ENCODE measurements at places on chromosomes 12 and 14.
A peak's percentile ranks its signal among the peaks of the same experiment; 100 is the strongest.

DNA sequence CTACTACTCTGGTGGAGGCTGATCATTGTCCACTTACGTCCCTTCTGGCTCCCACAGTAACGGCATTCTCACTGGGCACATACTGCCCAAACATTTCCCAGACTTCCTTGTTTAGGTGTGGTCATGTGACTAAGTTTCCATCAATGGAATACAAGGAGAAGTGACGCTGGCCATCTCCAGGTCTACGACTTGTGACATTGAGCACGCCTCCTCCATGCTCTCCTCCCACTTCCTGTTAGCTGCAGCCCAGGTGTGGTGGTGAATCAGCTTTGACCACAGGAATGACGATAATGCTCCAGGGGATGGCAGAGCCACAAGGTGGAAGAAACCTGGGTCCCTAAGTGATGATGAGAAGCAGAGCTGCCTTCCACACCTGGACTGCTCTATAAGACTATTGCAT is 6.0 kb upstream of the SLC24A4 start:
- no peak for DNase-seq

- no peak for DNase-seq
These were observed 103.3 kb upstream of the BTG1 start for GRCh38 chr12:92248977-92249376.

DNA sequence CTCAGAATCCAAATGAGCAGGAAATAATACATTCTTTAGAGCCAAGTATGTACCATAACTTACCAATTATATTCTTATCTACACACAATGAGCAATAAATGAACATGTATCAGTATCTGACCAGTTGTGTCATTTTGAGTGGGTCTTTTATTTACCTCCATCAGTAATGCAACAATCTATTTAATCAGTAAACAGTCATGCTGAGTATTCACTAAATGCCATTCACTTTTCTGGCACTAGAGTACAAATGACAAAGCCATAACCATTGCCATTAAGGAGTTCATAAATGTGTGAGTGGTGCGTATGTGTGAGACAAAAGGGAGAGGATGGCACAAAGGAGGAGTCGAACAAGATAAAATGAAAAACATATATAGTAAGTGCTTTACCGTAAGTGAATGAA is 1.5 kb upstream of the STRAP start:
- DNase-seq, result no peak

GRCh38 chr12:132194556-132194955 is 50.3 kb downstream of the NOC4L start:
- no peak for DNase-seq

DNA sequence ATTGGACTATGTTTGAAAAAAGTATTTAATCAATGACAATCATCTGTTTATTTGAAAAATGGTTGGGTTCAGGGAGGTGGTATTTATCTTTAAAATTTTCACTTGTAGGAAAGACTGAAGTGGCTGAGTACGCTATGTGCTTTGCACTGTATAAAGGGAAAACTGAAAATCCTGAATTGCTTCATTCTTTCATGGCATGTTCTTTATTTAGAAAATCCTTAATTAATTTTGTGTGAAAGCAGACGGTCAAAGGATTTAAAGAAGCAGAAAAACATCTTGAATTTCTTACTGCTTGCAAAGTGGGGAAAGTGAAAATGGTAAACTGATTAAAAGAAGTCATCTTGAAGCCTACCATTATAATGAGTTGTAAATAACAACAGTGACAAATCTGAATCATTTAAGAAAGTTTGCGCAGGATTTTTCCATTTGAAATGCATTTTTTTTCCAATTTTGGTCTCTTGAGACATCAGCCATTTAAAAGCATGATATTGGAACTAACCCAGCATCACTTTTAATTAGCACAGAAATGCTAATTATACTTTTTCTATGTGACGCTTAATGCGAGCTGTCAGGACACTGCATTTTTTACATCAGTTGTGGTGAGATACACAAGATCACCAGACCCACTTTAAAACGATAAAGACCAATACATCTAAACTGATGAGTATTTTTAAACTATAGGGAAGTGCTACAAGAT is 169.0 kb downstream of the NEDD1 start:
- DNase-seq, result no peak

DNA sequence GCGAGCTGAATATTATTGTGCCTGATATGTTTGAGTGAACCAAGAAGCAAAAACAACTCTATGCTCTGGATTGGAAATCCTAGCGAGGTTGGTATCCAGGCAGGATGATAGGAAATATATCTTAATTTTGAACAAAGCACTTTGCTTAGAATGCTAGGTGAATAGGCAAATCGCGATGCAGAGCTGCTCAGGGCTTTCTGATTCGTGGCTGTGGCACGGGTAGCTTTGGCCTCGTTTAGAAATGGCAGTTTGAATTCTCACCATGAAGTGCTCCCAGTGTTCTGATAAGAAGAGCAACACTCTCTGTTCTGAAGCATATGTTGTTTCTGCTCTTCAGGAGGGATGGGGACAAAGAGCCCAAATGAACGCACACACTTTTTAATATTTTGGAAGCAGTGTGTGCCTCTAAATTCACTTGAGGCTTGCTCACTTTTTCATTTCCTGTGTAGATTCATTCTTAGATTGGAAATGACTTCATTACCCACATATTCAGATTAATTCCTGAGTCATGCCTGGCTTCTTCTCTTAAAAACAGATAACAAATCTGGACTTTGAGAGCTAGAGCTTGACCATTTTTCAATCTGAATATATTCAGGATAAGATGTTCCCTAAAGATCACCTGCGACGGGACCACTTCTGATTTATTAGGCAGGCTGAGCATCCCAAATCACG is 200.9 kb downstream of the RPAP3 start:
- no peak for DNase-seq

- DNase-seq, result no peak
These were observed 199.6 kb upstream of the OTX2 start for GRCh38 chr14:57009585-57010515.

- DNase-seq, result no peak
These were observed 23.2 kb upstream of the ASPG start for GRCh38 chr14:104062281-104062680.

DNA sequence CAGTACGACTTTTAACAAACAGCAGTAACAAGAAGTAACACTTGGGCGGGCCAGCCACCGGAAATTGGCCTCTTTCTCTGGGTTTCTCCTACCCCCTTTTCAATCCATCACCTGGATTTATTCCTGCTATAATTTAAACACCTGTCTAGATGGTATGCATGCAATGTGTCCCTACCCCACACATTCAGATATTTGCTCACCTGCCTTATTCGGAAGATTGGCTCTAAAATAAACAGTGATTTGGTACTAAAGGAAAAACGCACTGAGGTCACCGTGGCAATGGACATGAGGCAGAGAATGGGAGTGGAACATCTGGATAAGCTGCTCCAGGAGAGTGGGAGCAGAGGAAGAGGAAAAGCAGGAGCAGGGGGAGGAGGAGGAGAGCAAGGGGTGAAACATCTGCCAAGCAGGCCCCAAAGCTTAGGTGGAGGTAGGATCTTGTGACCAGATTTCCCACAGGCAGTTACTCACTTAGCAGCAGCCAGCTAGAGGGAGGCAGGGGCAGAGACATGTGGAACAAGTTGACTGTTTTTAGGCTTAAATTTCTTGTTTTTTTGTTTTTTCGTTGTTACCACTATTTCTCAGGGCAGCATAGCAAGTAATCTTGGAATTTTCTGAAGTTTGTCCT is 150.9 kb downstream of the TTLL5 start:
- DNase-seq, result no peak

DNA sequence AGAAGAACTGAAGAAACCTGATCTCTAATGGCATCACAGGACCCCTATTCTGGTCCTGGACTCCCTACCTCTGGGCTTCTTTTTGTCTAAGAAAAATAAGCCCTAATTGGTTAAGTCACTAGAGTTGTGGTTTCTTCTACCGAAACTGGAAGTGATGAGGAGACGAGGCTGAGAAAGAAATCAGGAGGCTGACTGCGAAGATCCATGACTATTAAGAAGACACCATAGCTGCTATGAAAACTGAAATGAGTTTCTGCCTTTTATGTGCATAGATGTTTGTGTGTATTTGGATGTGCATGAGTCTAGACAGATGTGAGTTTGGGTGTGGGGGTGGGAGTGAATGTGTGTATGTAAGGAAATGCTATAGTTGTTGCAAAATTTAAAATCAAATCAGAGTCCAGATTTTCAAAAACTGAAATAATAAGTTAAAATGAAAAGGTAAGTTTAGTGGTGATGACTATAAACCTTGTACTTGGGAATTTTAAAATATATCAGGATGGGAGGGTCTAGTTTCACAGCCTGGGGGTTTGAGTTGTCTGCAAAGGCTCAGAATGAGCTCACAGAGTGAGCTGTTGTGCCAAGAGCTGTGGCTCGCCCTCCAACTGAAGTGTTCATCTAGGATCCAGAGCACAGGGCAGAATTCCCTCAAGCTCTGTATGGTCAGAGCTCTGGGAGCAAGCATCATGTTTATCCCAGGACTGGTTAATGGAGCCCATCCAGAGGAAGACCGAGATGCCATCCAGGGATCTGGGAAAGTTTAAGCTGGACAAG is 94.9 kb downstream of the VCPKMT start:
- no peak for DNase-seq

- no peak for DNase-seq
These were observed 1.7 kb downstream of the FBXO34 start for GRCh38 chr14:55272922-55273321.

- no peak for DNase-seq
These were observed 301.6 kb upstream of the SLC16A7 start for GRCh38 chr12:59294221-59294620.

DNA sequence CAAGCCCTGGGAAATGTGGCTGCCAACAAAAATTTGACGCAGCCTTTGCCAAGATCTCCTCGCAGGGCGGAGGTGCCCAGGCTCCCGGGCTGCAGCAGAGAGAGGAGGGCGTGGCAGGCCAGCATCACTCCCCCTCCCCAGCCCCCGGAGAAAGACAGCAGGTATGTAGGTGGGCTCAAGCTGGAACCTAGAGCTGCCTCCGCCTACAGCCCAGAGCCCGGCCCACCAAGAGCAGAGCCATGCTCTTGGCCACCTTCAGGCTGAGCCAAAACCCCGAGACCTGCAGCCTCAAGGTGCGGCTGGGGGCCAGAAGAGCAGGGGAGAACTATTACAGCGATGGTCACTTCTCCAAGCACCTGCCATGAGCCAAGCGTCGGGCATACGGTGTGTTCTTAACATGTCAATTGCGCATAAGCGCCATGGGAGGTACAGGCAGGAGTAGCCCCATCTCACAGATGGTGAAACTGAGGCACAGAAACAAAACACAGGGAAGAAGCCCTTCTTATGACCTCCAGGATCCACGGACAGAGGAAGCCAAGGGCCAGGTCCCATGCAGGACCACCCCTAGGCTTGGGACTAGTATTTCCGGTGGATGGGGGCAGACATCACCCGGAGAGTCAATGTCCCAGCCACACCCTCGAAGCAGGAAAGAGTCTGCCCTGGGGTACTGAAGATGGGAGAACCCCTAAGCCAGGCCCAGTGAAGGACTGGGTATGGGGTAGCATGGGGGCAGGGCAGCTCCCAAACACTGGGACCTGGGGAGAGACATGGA is 109.0 kb downstream of the NCOR2 start:
- no peak for DNase-seq

DNA sequence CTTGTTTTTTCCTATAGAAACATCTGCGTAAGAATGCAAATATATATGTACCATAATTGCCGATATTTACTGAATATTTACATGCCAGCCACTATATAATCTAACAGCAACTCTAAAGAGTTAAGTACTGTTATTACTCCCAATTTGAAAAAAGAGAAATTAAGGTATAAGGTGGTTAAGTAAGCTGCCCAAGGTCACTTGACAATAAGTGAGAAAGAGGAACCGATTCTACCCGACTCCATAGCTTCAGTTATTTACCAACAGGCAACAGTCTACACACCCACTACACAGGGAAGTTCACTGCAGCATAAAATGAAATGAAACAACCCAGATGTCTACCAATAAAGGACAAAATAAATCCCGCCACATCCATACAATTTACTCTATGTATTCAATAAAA is 1.1 kb downstream of the MIS18BP1 start:
- DNase-seq, result no peak

DNA sequence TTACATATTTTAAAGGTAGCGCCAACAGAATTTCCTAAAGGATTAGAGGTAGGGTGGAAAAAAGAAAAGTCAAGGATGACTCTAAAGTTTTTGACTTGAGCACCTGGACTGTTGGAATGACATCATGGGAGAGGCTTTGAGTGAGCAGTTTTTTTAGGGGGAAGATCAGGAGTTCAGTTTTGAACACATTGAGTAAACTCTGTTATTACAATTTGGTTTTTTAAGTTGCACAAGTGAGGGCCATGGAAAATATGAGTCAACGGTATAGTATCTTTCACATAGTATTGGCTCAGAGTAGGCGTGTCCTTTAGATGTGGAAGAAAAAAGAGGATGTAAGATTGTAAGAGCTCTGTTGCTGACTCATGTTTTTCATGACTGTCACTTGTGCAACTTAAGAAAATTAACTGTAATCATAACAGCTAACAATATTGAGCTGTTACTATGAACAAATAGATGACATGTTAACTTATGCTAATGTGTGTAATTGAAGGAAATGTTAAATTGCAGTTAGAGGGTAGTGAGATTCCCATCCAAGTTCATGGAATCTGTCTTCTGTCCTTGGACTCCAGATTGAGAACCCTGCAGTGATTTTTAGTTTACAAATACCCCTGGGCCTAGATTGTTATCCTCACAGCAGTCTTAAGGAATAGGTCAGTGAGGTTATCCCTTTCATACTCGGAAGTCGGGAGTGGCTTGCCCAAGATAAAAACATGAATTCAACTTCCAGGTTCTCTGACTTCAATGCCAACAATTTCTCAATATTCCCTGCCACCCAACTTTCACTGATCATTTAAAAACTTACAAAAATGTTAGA is 48.2 kb upstream of the ATP2B1 start:
- peak; percentile 13 for DNase-seq

DNA sequence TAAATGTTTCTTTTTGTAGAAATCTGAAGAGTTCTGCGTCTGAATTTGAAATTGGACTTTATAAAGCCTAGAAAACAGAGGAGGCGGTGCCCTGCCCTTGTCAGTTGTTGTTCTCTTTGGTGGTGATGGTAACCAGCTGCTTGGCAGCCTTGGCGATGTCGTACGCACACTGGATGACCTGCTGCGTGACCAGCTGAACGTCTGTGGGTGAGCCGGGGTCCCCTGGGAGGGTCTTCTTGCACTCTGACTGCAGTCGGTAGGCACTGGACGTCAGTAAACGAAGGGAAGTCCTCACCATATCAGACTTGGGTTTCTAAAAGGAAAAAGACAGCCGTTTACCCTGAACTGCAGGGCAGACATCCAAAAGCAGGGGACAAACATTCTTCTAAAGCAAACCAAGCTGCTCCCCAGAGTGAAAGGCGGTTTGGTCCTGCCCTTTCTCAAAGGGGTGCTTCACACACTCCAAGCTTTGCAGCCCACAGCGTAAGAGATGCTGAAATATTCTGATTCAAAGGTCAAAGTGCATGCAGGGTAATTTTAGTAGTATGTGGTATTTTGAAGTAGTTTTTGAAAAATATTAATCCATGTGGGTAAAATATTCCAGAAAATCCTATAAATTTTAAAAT is 32.9 kb downstream of the TCHP start:
- DNase-seq, result no peak

- no peak for DNase-seq
These were observed 88.6 kb downstream of the VCPKMT start for GRCh38 chr14:50027816-50028215.
